Mammary epithelial cell (primary cell): ENCODE measurements at places on chromosomes 7 and 10. TPM values are rescaled to one million over a fixed set of nuclear protein-coding genes. Genes with fewer than 3 reads are reported as not detected.

Gene LRRN3
- not detected in 2 replicates for total RNA-seq

Gene GARIN1A
- total RNA-seq, result 1.2 TPM

Gene SPDYE1
- not detected in 2 replicates for total RNA-seq

Gene PKD2L1
- not detected in 2 replicates for total RNA-seq

Gene TFR2
- 0.17 TPM for total RNA-seq

Gene AKR1C8
- not detected for total RNA-seq

Gene PYROXD2
- 6.9 and 10.2 TPM in 2 replicates for total RNA-seq

Gene CCZ1
- 47.5 TPM for total RNA-seq
